ENCODE measurements at places on chromosomes 7 and 10.

DNA sequence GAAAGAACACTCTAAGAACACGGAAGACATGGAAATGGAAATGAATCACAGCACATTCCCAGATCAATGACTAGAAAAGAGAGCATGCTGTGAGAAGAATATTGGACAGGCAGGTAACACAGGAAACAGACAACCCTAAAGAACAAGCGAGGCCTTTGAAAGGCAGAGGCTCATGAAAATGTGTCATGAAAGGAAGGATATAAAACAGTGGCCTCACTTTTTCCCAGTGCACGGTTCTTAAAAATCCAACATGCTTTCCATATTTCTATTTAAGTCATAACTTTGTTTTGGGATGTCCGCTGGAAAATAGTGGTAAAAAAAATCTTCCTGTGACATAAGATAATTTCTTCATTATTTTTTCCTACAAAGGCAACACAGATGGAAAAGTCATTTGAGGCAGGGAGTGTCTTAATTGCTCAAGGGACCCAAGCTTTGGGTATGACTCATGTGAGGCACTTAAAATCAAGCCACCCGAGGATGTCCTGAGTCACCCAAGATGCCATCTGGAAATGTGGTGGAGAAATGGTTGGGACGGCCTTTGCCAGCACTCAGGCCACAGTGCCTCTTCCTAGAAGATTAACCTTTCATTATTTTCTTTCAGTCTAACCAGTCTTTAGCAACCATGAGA, 17.0 kb downstream of the ITIH5 start:
- no peak for DNase-seq

- no peak for DNase-seq
Observed at GRCh38 chr10:69845574-69846292, 44.0 kb downstream of the COL13A1 start.

GRCh38 chr10:97975598-97975997, 54.8 kb downstream of the CRTAC1 start:
- DNase-seq, result no peak

- DNase-seq, result no peak
Observed at GRCh38 chr7:101833799-101834198, 16.4 kb downstream of the CUX1 start.

- DNase-seq, result no peak
Observed at GRCh38 chr10:19915125-19915524, 98.9 kb downstream of the PLXDC2 start.

Data from activated T-helper 1 cell treated with Interleukin-2 at 50 U/mL for 16 hours (primary cell).